Fibroblast of skin of right biceps (primary cell): ENCODE measurements at places on chromosomes 12 and 14.

- DNase-seq = peak; percentile 65
Measured at GRCh38 chr14:68285421-68286179, 466.0 kb downstream of the RAD51B start.

GRCh38 chr12:34298971-34299801 lies 276.9 kb downstream of the ALG10 start:
- DNase-seq = no peak

DNA sequence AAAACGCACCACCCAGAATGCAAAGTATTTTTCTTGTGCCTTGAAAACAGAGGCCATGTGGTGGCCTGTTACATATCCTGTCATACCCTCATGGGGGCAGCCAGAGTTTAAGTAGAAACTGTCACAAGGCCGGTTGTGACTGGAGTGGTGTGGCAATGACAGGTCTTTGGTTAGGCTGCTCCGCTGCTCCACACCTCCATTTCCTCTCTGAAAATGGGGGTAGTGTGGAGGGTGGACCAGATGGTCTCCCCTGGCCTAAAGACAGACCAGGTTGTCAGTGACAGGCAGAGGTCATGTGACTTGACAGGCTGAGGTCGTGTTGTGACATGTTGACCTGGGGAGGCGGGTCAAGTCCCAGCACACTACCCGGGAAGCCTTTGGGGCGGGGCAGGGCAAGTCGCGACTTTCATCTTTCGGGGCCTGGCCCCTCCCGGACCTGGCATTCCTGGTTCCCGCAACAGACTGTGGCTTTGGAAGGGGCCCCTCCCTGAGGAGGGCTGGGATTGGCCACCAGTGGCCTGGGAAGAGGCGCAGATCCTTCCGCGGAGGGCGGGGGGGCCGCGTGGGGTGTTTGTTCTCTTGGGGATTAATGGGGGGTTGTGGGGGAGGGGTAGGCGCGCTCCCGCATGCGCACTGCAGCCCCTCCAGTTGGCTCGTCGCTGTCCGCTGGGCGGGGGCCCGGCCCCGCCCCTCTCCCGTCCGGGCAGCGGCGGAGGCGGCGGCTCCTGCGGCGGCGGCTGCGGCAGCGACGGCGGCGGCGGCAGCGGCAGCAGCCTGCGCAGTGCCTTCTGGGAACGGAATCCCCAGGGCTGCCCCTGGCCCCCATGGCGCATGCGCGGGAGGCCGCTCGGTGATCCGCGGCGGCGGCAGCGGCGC lies at the start of gene MBD6:
Gene MBD6 (plus strand): TSS at position 814 of the 876 bp plus-strand sequence. CDS start 1,480 bp downstream, outside the sequence.
- peak; percentile 96 for DNase-seq

DNA sequence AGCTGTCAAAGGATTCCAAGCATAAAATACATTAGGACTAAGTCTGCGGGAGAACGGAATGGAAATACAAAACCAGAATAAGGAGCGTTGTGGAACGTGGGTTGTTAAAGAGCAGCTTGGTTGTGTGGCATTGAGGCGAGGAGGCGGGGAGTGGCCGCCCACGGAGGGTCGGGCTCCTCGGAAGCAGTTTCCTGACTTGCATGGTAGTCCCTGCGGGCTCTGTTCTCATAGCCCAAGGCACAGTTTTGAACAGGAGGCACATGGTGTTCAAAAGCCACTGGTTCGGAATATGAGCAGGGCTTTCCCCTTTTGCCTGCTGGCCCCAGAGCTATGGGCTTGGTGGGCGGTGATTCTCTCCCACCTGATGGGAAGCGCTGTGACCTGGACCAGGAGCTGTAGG lies 12.2 kb downstream of the DDX51 start:
- DNase-seq = no peak

GRCh38 chr14:24818058-24818822 lies 184.2 kb upstream of the GZMB start:
- DNase-seq = no peak

DNA sequence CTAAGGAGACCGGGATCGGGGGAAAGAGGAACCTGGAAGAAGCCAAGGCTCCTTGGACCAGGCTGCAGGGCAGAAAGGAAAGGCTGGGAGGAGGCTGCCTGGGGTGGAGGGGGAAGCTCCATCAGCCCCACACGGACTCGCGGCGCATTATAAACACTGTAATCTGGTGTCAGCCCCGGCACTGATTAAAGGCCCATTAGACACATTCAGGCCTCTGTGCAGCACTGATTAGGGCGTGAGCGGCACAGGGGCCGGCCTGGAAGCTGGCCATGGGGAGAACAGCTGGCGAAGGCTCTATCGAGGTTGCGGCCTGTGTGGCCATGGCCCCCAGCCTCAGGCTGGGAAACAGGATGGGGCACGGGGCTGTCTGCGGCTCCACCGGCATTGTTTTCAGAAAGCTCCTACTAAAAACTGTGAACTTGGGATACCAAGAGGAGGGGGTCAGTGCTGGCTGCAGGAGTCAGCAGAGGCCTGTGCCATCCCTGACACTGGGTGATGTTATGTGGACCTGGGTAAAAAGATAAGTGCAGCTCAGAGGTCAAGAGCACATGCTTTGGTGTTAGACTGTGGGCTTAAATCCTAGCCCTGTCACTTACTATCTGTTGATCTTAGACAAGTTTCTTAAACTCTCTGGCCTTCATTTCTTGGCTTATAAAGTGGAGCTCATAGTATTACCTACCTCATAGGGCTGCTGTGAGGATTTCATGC lies 10.6 kb downstream of the ACVRL1 start:
- DNase-seq = no peak
